ENCODE measurements at places on chromosomes 5 and 9.
A peak's percentile ranks its signal among the peaks of the same experiment; 100 is the strongest.

DNA sequence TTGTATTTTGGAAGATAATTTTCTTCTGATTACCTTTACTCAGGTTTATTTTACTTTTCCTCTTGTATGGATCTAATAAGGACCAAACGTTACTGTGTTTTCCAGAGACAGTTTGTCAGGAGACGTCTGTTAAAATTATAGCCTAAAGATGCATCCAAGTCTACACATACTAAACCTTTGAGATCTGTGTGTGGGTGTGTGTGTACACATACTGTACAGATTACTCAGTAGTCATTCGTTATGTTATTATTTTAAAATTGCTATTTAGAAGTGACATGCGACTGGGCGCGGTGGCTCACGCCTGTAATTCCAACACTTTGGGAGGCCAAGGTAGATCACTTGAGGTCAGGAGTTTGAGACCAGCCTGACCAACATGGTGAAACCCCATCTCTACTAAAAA is 51.6 kb upstream of the CNTLN start:
- no peak for DNase-seq

DNA sequence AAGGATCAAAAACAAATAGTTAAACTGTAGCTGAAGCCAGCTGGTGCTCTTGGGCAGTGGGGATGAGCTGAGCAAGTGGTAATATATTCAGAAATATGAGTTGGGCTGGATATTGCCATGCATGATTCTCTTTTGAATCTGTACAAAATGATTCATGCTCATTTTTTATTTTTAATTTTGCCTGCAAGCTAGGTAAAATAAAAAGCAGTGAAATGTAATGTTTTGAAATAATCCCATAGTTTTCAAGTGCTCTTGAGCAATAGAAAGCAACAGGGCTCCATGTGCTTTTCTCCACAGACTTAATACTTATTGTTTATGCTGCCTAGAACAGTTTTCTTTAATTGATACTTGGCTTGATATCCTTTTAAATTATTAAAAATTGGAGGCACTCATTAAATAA is 489.3 kb downstream of the TLE4 start:
- DNase-seq, result no peak

- no peak for DNase-seq
Measured at GRCh38 chr9:112496074-112496722, 9.6 kb downstream of the KIAA1958 start.

DNA sequence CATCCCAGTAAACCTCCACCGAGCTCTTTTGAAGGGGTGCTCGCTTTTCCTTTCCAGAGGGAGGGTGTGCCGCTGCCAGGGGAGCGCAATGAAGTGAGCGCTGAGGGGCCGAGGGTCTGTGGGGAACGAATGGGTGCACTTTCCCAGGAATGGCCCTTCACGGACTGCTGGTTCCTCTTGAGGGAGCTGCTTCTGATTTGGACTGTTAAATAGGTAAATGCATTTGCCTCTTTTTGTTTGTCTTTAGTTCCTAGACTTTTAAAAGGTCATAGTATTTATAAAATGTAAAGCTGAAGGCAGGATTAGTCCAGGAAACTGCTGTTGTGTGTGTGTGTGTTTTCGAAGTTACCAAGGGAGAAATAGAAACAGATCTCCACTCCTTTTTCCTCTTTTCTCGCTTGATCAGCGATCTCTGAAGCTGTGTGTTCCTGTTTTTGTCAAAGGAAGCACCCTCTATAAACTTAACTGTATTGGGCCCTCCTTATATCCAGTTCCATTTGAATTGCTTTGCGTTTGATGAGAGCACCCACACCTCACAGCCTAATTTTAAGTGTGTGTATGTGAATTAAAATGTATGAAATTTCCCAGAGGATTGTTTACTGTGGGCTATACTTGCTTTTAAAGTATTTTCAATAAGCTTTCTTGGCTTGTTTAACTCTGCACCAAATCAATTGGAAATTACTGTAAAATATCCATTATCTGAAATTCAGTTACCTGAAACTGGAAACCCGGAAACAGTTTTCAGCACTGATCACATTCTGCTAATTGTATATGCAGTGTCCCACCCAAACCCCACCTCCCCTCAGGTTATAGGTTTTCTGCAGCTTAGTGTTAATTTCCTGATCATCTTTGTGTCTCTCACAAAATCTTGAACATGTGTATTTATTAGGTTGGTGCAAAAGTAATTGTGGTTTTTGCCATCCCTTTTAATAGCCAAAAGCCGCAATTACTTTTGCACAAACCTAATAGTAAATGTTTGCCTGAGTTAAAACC is 966 bp downstream of the SNX2 start:
- DNase-seq, result peak; percentile 40

- peak; percentile 52 for DNase-seq
Measured at GRCh38 chr9:5442400-5443011, 4.8 kb upstream of the PLGRKT start.

DNA sequence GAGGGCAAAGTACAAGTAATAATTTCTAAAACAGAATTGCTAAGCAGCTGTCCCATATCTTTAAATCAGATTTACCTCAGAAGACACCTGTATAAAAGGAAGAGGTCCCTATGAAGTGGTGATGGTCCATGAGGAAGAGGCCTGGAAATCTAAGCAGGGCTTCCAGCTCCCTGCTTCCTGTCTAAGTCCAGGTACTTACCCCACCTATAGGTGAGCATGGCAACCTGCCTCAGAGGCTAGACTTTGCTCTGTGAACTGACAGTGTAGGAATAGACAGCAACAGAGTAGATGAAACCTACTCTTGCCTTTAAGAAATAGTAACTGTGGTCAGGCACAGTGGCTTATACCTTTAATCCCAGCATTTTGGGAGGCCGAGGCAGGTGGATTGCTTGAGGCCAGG is 55.8 kb upstream of the ARRDC3 start:
- DNase-seq, result no peak

DNA sequence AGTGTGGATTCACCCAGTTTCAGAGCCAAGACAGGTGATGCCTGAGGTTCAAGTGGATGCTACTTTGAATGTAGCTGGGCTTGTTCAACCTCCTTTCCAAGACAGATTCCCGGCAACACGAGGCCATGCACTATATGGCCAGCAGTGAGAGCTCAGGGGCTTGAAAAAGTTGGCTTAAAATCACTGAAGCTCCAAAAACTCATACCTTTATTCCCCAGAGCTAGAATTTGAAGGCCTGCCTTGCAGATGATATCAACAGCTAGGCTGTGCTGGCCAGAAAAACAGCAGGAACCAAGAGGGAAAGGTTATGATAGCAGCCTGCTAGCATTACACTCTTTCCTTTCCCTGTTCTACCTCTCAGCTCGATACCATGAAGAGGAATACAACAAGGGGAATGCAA is 120.2 kb upstream of the DAB2 start:
- no peak for DNase-seq

DNA sequence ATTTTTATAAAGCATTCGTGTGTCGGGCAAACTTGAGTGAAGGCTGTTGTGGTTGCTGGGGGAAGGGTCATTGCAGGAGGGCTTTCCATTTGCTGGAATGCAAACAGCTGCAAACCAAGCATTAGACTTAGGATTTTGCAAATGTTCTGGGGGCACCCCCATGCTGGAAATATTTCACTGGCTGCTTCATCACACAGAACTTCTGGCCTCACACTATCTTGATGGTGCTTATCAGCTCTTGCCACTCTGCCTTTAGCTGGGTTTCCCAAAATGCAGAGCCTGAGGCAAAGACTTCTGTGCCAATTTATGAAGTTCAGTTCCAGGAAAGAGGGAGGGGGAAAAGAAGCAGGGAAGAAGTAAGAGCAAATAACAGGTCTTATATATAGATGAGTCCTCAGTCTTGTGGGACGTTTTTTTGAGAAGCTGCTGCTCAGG is 8.6 kb upstream of the COL15A1 start:
- DNase-seq, result peak; percentile 25

Measured in hematopoietic multipotent progenitor cell treated with erythropoietin and hydrocortisone succinate and interleukin-3 and kit ligand, for 17 days (in vitro differentiated cells).